Glutamatergic neuron (in vitro differentiated cells): ENCODE measurements at places on chromosomes 2 and 18. TPM values are rescaled to one million over a fixed set of nuclear protein-coding genes. Genes with fewer than 3 reads are reported as not detected.

DNA sequence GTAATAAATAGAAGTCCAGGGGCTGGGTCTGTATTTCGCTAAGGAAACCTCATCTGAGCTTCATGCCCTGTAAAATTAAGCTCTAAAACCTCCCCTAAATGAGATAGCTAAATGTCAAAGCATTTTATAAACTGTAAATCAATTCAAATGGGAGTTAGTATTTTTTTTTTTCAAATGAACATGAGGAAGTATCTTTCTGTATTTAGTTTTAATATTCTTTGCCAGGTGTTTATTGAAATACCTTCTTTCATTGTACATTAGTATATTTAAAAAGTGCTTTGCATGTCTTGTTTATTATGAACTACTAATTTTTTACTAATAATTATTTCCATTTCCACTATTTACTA is 47.7 kb downstream of the ATIC start:
- no peak for DNase-seq

- no peak for DNase-seq
These were observed 29.5 kb downstream of the RNF144A start for GRCh38 chr2:6946722-6947121.

DNA sequence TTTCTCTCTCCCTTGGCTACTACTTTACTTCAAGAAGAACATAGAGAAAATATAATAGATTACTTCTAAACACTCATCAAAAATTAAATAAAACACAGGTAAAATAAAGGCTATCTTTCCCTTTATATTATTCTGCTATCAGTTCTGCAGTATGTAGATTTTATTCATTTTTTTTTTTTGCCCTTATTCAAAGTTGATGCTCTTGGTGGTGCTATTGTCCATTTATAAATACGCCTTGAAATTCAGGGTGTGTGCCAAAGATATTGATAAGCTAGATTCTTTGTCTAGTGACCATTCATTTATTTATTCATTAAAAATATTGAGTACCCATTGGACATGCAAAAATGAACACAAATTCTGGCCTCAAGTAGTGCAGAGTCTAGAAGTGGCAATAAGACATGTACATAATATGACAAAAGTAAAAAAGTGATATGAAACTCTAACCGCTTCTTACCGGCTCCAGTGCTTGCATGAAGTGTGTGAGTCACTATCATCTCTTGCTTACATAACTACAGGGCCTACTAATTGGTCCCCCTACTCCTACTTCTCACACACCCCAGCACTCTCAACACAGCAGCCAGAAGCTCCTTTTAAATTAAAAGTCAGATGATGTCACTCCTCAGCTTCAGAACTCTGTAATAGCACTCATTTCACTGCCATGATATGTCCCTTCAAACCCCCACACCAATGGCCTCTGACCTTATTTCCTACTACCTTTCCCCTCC is 208.3 kb upstream of the FANCL start:
- DNase-seq, result no peak

DNA sequence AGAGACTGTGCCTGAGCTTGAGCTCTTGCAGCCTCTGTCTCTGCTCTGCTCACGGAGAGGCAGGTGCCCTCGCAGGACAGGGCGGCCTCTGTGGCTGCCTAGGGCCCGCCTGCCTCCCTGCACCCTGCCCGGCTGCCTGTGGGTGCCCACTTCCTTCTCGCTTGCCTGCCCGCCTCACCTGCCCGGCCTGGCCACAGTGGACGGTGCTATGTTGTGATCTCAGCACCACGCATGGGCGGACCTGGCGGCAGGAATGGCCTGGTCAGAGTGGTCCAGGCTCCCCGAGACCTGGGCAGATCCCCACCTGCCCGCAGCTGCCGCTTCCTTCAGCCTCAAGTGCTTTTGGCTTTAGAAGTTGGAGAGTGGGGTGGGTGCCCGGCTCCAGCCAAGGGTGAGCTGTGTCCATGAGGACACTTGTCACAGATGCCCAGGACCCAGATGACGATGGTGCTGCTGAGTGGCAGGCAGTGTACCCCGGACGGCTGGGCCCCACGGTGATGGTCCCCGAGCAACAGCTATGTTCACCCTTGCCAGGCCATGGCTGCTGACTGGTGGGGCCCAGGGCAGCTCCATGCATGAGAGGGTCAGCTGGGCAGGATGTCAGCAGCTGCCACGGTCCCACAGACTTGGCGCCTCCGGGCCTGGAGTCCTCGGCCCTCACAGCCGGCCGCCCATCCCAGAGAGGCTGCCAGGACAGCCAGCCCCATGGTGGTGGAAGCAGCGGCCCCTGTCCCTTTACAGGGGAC is 25.3 kb downstream of the RTP5 start:
- no peak for DNase-seq

IFIH1 gene
- not detected for total RNA-seq
